Amygdala (tissue), 56 donors: ENCODE measurements at places on chromosomes 6 and 20.

- DNase-seq = no peak
These were observed 131.7 kb upstream of the MLIP start for GRCh38 chr6:53979468-53980067.

DNA sequence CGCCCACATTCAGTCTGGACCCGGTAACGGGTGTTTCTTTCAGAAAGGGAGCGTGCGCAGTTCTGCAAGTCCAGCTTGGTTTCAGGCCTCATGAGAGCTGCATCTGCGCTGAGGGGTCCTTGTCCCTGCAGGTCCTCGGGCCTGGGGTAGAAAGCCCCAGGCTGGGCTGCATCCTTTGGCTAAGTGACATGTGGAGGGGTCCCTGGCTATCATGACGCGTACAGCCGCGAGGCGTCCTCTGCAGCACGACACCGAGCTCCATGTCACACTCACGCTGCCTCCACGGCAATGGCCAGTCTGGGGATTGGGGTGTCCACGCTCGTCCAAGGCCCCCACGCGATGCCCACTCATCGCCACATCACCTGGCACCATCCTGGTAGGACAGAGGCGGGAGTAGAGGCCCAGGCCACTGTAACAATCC is 1.7 kb upstream of the KIF25 start:
- no peak for DNase-seq

- no peak for DNase-seq
These were observed 1.0 kb downstream of the NAPB start for GRCh38 chr20:23419995-23420901.

- no peak for DNase-seq
These were observed 13.6 kb downstream of the BNIP5 start for GRCh38 chr6:36323062-36323461.

DNA sequence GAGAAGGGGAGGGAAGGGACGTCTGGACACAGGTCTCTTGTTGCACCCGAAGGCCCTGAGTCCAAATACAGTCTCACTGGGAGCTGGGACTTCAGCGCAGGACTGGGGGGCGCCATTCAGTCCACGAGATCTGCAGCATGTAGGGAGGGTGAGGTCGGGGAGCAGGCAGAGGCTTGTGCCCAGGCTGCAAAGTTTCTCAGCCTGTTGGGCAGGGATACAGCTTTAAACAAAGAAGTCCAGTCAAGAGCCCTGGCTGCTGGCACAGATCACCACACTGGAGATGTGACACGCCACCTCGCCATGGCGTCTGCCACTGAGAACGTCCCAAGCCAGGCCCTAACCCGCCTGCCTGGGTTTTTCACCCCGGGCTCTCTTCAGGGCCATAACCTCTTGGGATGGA is 256.6 kb downstream of the DLL1 start:
- no peak for DNase-seq

DNA sequence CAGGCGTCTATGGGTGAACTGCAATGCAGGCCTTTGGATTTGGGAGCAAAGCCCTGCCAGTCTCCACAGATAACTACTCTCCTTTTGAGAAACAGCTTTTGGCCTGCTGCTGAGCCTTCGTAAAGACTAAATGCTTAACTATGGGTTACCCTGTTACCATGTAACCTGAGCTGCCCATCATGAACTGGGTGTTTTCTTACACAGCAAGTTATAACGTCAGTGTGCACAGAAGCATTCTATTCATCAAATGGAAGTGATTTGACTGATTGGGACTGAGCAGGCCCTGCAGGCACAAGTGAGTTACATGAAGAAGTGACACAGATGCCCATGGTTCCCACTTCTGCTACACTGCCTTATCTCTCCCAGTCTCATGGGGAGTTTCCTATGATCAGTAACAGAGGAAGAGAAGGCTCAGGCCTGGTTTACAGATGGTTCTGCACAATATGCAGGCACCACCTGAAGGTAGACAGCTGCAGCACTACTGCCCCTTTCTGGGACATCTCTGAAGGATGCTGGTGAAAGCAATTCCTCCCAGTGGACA is 319.1 kb downstream of the CD83 start:
- DNase-seq = no peak

GRCh38 chr6:2976571-2977085 is 5.3 kb upstream of the SERPINB6 start:
- DNase-seq = no peak

DNA sequence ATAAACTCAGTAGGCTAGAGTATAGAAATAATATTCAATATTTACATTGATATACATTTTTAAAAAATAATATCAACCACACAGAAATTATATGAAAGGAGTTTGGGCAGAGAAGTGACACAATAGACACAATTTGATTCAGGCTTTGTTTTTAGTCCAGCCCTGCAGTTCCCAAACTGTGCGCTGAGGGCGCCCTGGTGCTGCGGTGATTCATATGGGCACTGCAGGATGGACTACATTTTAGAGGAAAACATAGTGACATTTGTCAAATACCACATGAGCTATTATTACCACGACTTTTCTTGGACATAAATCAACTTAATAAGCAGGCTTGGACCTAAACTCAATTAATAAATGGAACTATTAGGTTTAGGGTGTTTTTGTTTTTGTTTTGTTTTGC is 364.3 kb upstream of the ID4 start:
- no peak for DNase-seq

GRCh38 chr20:51554538-51555165 is 12.1 kb upstream of the NFATC2 start:
- no peak for DNase-seq

DNA sequence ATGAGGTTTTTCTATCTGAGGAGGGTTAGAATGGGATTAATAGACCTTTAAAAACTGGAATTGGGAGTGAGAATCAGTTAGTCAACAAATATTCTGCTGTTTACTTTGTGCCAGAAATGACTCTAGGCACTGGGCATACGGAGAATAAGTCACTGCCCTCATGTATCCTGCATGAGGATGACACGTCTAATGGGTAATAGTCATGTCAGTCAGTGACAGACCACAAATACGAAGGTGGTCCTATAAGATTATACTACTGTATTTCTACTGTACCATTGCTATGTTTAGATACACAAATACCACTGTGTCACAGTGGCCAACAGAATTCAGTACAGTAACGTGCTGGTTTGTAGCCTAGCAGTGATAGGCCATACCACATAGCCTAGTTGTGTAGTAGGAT is 30.7 kb downstream of the ZFAND3 start:
- no peak for DNase-seq

DNA sequence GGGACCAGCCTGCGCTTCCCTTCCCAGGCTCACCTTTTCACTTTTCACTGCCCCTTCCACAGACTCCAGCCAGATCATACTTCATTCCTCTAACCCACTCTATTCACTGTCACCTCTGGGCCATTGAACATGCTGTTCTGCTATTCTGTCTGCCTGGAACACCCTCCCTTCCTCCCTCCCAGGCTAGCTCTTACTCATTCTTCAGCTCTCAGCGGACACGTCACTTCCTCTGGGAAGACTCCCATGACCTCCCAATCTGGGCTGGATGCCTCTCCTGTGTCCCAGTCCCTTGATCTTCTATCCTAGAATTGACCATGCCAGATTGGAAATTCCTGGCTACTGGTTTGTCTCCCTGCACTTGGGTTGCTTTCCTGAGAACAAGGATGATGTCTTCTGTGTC is 5.0 kb downstream of the SLC12A5 start:
- no peak for DNase-seq

DNA sequence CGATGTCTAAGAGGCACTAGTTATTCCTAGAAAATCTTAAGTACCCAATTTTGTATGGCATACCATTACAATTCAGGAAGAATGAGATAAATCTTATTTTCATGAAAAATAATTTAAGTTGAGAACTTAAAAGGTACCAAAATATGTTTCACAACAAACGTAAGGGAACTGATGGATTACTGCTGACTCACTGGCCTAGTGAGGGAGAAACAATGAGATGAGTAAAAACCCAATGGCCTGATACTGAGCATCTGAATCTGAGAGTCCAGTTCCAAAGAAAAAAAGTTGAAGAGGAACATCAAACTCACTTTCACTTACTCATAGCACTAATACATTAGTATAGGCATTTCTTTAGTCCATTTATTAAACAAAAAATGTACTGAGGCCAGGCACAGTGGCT is 56.0 kb downstream of the MDN1 start:
- no peak for DNase-seq

GRCh38 chr6:10722570-10722819 is 375 bp upstream of the TMEM14C start:
- no peak for DNase-seq

DNA sequence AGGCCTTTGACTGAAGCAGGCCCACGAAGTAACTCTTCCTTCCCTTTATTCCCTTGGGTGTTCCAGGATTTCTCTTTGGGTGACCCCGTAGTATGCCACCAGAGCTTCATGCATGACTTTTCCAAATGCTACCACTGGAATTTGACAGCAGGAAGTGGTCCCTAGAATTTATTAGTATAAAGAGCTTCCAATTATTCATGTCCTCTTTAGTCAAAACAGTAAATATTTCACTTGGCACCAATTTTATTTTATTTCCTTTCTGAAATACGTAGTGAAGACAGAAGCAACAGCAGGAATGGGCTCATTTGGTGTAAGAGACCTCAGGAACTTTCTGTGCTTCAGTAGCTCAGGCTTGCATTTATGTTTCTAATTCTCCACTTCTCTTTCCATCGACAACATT is 151.3 kb downstream of the LCA5 start:
- DNase-seq = no peak

- DNase-seq = no peak
These were observed 85.8 kb downstream of the DLL1 start for GRCh38 chr6:170205126-170205525.

DNA sequence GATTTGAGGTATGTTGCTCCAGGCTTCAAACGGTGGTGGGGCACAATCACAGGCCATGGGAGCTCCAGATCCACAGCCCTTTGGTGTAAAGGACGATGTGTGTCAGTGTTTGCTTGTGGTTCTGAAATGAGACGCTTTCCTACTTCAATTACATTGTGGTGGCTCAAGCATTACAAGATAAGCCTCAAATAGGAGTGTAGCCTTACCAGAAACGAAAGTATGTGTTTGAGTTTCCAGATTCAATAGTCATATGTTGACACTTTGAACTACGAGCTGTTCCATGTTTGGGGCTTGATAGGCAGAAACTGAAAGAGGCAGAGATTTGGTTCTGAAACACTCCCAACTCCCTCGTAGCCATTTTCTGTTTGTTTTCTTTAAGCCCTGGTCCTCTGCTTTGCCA is 187.1 kb downstream of the MYLK4 start:
- DNase-seq = no peak

- no peak for DNase-seq
These were observed 210.3 kb upstream of the TSHZ2 start for GRCh38 chr20:52761867-52762266.

- DNase-seq = no peak
These were observed 55.2 kb upstream of the NOX3 start for GRCh38 chr6:155510879-155511278.

- DNase-seq = no peak
These were observed 5.6 kb downstream of the PCMTD2 start for GRCh38 chr20:64261138-64261537.

DNA sequence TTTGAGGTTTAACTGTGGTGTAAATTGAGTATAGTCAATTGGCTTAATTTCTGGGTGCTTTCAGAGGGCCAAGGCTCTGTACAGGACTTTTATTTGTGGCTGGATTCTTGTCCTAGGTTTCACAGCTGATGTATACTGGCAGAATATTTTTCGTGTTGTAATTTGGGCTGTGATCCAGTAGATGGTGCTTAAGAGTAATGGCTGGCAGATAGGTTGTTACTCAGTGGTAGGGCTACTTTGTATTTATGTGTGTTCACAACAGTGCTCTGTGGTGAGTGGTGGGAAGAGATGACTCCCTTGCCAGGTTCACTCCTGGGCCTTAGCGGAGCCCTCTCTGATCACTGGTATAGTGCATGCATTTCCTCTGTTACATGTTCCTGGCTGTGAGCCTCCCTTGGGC is 34.5 kb upstream of the FERMT1 start:
- no peak for DNase-seq

GRCh38 chr6:137819740-137820139 is 47.3 kb upstream of the TNFAIP3 start:
- no peak for DNase-seq

GRCh38 chr6:148868314-148868713 is 121.5 kb downstream of the UST start:
- DNase-seq = no peak

- DNase-seq = no peak
These were observed 238.0 kb upstream of the MAN1A1 start for GRCh38 chr6:119587537-119587936.

GRCh38 chr6:15109338-15110090 is 136.4 kb upstream of the JARID2 start:
- no peak for DNase-seq

- no peak for DNase-seq
These were observed 18.1 kb downstream of the NPEPL1 start for GRCh38 chr20:58710481-58711265.

DNA sequence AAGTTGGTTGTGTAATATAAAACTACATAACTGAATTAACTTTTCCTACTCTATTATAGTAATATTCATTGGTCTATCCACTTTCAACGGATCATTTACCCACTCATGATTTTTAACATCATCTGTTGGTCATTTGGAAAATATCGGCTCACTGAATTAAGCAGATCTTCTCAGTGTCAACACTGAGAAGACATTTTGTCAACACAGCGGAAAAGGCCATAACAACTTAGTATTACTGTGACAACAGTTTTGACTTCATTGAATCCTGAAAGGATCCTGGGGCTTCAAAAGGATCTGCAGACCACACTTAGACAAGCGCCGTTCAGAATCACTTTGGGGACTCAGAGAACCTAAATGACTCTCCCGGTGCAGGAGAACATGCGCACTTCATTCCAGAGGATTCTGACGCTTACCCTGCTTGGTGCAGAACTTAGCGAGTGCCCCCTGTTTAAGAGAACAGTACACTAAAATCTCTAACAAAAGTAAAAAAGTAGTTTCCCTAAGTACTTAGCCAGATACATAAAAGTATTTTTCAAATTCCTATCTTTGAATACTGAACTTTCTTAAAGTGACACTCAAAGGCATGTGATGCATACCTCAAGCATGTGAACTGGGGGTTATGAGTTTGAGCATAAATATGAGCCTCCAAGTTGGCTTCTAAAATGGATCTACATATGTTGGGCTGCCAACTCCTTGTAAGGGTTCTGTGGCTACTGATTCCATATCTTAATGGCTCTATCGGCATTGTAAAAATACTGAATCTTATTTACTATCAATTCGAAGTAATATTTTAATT is 4.0 kb downstream of the ZBTB2 start:
- DNase-seq = no peak

DNA sequence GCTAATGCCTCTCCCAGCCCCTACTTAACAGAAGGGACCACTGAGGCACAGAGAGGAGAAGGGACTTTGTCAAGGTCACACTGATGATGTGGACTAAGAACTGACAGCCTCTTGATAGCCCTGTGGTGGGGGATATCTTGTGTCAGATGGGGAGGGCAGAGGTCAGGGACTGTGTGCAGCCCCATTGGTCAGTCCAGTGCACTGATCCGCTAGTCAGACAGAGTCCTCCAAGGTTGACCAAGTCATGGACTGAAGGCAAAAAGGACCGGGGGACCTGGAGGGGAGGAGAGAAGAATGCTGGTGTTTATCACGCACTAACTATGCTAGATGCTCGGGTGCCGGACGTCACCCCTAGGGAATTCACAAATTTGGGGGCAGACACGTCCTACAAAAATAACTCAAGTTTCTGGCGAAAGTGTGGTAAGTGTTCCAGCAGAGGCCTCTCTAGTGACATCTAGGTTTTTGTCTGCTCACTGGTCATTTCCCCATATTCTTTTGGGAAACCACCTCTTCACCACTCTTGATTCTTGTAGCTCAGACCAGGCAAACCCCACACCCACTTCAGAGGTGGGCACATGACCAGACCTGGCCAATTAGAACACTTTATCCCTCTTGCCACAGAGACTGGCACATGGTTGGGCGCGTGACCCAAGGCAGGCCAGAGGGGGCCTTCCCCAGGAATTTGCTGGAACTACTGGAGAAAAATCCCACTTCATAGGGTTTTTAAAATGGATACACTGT is 21.0 kb downstream of the TCF15 start:
- no peak for DNase-seq
